ENCODE measurements at places on chromosomes 7 and 10. TPM values are rescaled to one million over a fixed set of nuclear protein-coding genes. Genes with fewer than 3 reads are reported as not detected.
A peak's percentile ranks its signal among the peaks of the same experiment; 100 is the strongest.

VSIR gene
- 27.9 TPM for total RNA-seq

DNA sequence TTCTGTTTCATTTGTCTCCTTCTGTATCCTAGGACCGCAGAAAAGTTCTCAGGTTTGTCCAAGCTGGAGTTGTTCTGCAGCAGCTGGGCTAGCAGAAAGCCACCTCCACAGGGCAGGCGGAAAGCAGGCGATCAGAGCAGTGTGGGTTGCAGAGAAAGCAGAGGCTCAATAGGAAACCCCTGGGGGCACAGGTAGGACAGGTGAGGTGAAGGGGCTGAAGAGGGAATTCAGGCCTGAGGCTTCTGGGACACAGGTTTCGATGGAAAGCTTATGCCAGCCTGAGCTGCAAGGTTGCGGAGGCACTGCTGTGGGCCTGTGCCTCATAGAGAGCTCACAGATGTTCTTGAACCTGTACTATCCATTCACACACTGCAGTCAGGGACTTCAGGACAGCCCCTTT is 194.9 kb upstream of the TPK1 start:
- H3K36me3 ChIP-seq = no peaks in the 10 kb centered on the region
- ATAC-seq = no peak
- H3K27me3 ChIP-seq = peaks cover under 1% of the 10 kb centered on the region
- no peak overlapping the region for H3K27ac ChIP-seq

DNA sequence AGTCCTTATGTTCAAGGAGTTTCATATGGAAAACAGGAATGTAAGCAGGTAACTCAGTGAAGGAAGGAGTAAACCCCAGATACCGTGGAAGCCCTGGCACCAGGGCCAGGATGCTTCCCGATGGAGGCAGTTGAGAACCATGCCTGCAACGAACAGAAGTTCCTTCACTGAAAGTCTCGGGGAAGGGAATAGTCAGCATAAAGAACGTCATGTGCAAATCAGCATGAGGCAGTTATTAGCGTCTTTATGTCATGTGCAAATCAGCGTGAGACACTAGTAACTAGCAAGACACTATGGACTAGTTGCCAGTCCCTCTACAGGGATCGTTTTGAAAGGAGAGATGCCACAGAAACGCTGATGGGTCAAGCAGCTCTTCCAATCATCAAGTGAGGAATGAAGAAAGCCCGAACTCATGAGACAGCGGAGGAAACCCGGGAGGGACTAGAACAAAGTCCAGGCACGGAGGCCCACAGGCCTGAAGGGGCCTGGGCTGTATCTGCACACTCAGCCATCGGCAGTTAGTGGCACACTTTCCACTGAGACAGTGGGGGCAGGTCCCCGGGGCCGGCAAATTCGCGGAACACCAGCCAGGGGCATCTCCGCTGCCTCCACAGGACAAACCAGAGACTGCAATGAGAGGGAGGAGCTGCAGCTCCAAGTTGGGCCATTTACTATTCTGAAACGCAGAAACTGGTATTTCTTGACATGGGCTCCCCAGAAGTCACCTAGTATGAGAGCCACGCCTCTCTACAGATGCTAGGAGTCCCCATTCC is 109.6 kb downstream of the SFMBT2 start:
- H3K4me3 ChIP-seq = no peak overlapping the region
- H3K27ac ChIP-seq = no peak overlapping the region
- H3K27me3 ChIP-seq = no peaks in the 10 kb centered on the region
- H3K4me1 ChIP-seq = peaks cover 17% of the 10 kb centered on the region

DNA sequence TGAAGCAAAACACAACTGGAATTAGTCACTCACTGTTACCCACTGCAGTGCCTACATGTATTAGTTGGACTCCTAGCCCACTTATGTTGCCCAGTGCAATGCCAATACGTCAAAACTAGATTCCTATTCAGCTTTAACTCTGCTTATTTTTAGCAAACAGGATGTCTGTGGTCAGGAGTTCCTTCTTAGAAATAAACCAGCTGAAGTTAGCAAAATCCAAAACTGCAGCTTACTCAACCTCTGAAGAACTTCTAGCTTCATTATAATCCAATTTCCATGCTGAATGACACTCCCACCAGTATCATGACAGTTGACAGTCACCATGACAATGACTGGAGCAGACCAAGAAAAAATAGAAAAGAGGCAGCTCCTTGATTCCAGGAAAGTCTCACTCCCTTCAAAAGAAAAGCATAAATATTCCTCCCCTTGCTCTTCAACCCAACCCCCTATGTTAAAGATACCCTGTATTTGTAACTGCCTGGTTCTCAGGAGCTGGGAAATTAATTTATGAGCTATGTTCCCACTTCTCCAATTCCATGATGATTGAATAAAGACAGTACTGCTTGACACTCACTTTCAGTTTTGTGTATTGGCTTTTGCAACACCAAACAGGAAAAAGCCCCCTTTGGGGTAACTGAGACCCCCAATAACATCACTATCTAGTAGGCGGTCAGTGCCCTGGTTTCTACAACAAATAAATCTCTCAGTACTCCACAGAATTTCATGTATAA is 327.4 kb downstream of the SORCS1 start:
- ATAC-seq = peak; percentile 28
- no peaks in the 10 kb centered on the region for H3K36me3 ChIP-seq
- no peak overlapping the region for H3K27ac ChIP-seq
- H3K27me3 ChIP-seq = no peaks in the 10 kb centered on the region
- H3K4me3 ChIP-seq = no peak overlapping the region

DNA sequence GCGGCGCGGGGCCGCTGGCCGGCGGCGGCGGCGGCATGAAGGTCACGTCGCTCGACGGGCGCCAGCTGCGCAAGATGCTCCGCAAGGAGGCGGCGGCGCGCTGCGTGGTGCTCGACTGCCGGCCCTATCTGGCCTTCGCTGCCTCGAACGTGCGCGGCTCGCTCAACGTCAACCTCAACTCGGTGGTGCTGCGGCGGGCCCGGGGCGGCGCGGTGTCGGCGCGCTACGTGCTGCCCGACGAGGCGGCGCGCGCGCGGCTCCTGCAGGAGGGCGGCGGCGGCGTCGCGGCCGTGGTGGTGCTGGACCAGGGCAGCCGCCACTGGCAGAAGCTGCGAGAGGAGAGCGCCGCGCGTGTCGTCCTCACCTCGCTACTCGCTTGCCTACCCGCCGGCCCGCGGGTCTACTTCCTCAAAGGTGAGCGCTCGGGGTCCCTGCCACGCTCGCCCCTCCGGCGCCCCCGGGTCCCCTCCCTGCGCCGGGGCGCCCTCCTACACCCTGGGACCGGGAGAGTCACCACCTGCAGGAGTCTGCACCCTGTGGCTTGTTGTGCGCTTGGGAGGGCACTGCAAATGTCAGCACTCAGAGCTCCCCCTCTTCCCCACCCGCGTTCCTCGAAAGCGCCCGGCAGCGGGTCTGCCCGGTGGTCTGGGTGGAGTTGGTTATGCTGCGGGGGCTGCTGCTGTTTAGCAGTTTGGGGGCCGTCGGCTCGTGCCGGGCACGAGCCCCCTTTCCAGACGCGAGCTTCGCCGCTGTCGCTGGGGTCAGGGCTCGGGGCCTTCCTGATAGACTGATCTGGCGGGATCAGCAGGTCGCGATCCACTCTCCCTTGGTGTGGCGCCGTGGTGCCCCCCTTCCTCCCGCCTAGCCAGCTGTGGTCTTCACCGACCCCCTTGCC is 627 bp downstream of the DUSP5 start:
- H3K4me3 ChIP-seq = peak overlapping the region; percentile 97
- peak overlapping the region; percentile 96 for H3K27ac ChIP-seq
- peaks cover 80% of the 10 kb centered on the region for H3K36me3 ChIP-seq
- peaks cover 44% of the 10 kb centered on the region for H3K4me1 ChIP-seq
- ATAC-seq = peak; percentile 6

GRCh38 chr7:80991654-80992053 is 72.8 kb upstream of the SEMA3C start:
- no peak for ATAC-seq
- H3K27me3 ChIP-seq = no peaks in the 10 kb centered on the region
- no peak overlapping the region for H3K27ac ChIP-seq
- no peaks in the 10 kb centered on the region for H3K36me3 ChIP-seq

OPN4 gene
- not detected for total RNA-seq

SLC16A9 gene
- total RNA-seq = 0.42 TPM

- H3K36me3 ChIP-seq = no peaks in the 10 kb centered on the region
- no peak overlapping the region for H3K4me3 ChIP-seq
- no peak overlapping the region for H3K27ac ChIP-seq
- no peaks in the 10 kb centered on the region for H3K4me1 ChIP-seq
- H3K27me3 ChIP-seq = no peaks in the 10 kb centered on the region
Measured at GRCh38 chr7:133436014-133436428, 183.1 kb downstream of the EXOC4 start.

KIN gene
- total RNA-seq = 11.0 TPM

DNA sequence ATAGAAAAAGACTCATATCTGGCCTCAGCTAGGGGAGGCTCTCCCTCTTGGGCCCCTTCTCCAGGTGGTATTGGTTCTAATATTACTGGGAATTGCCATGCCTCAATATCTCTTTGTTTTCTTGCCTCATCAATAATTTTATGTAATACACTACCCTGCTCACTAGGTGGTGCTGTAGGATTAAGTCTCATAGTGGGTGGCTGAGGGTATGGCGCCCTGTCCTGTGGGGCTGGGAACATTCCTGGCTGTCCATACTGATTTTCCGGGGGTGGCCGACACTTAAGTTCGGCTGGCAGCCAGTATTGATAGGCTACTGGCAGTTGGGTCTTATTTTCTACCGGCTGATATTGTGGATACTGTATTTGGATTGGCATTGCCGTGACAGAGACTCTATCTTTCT is 9.0 kb upstream of the TAS2R3 start:
- H3K4me1 ChIP-seq = peaks cover 3% of the 10 kb centered on the region
- no peaks in the 10 kb centered on the region for H3K27me3 ChIP-seq
- peaks cover 100% of the 10 kb centered on the region for H3K36me3 ChIP-seq
- no peak overlapping the region for H3K4me3 ChIP-seq
- H3K27ac ChIP-seq = no peak overlapping the region

DNA sequence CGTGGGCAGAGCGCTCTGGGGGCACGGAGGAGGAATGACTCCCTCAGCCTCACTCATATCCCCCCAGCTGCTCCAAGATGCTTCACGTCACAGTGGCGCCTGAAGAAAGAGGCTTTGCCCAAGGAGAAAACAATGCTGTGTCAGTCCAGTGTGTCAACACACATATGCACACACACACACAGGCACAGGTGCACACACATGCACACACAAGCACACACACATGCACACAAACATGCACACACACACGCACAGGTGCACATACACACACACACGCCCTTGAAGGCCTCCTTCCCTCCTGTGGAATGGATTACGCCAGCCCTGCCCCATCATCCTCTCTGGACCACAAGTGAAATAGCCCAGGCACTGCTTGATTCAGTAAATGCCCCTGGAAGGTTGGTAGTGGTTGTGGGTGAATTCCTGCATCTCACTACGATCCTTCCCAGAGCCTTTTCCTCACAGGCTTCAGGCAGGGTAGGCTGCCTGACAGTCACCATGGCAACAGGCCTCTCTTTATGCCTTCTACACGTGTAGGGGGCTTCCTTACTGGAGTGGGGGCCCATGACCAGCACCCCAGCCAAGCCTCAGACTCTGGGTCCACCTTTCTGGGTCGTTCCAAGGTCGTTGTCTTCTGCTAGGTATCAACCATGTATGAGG is 371.5 kb upstream of the PODXL start:
- no peak overlapping the region for H3K4me3 ChIP-seq
- H3K36me3 ChIP-seq = no peaks in the 10 kb centered on the region
- no peaks in the 10 kb centered on the region for H3K4me1 ChIP-seq

MYO1G gene
- 649 TPM for total RNA-seq

NUDT13 gene
- total RNA-seq = 1.3 TPM

AKR1C1 gene
- 0.32 TPM for total RNA-seq

GRCh38 chr10:78972160-78972946 is 96.4 kb upstream of the ZMIZ1 start:
- H3K36me3 ChIP-seq = peaks cover 6% of the 10 kb centered on the region
- H3K27me3 ChIP-seq = no peaks in the 10 kb centered on the region
- peak overlapping the region; percentile 90 for H3K4me3 ChIP-seq
- ATAC-seq = no peak
- peaks cover 24% of the 10 kb centered on the region for H3K4me1 ChIP-seq

PLAU gene
- 0.37 TPM for total RNA-seq

DNA sequence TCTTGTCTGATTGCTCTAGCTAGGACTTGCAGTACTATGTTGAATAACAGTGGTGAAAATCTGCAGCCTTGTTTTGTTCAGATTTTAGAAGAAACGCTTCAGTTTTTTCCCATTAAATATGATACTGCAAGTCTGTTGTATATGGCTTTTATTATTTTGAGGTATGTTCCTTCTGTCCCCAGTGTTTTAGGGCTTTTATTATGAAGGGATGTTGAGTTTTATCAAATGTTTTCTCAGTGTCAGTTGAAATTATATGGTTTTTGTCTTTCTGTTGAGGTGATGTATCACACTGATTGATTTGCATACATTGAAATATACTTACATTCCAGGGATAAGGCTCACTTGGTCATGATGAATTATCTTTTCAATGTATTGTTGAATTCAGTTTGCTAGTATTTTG is 60.5 kb upstream of the HELLS start:
- no peak overlapping the region for H3K4me3 ChIP-seq
- no peaks in the 10 kb centered on the region for H3K4me1 ChIP-seq
- peaks cover 9% of the 10 kb centered on the region for H3K27me3 ChIP-seq
- H3K36me3 ChIP-seq = no peaks in the 10 kb centered on the region

DNA sequence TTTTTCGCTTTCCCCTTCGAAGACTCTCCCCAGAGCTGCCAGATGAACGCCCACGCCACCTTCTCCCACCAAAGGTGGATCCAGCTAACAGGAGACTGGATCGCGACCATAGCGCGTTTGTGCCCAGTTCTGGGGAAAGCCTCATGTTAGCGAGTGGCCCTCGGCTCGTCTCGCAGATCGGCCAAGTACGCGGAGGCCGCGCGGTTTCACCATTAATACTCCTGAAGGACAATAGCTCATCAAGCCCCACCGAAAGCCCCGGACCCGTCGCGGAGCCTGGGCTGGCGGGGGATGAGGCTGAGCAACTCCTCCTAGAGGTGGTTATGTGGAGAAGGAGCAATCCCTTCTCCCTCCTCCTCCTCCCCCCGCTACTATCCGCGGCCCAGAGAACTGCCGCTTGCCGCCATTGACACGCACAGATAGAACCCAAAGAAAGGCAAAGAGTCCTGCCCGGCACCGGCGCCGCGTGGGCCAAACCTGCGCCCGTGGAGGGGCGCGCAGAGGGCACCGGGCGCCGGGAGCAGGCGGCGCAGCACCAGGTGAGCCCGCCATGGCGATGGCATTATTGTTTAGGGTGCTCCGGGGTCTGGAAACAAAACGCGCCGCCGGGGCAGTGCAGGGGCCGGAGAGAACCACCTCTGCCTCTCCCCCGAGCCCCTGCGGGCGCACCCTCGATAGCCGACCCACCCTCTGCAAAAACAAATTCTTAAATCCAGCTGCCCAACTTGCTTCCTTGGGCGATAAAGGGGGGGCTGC is at the start of gene MACROH2A2:
MACROH2A2 (plus strand) TSS at position 385 of the 756 bp plus-strand sequence. CDS start 22,813 bp downstream, outside the sequence.
- H3K4me3 ChIP-seq = peak within 1 kb of the TSS; percentile 77
- peaks cover 7% of the 10 kb centered on the region for H3K4me1 ChIP-seq
- H3K27me3 ChIP-seq = peaks cover 40% of the 10 kb centered on the region
- ATAC-seq = peak; percentile 67
- H3K27ac ChIP-seq = no peak within 1 kb of the TSS

GRCh38 chr10:113436851-113437250 is 116.0 kb upstream of the HABP2 start:
- H3K27me3 ChIP-seq = peaks cover 15% of the 10 kb centered on the region
- H3K36me3 ChIP-seq = no peaks in the 10 kb centered on the region
- H3K4me3 ChIP-seq = no peak overlapping the region
- ATAC-seq = no peak
- H3K27ac ChIP-seq = no peak overlapping the region
- H3K4me1 ChIP-seq = no peaks in the 10 kb centered on the region

Data from activated T-helper 17 cell treated with anti-CD3 and anti-CD28 coated beads, Interleukin-2, amount 50 U/mL, for 72 hours (primary cell).